ENCODE measurements at places on chromosomes 7 and 10. TPM values are rescaled to one million over a fixed set of nuclear protein-coding genes. Genes with fewer than 3 reads are reported as not detected.

DNA sequence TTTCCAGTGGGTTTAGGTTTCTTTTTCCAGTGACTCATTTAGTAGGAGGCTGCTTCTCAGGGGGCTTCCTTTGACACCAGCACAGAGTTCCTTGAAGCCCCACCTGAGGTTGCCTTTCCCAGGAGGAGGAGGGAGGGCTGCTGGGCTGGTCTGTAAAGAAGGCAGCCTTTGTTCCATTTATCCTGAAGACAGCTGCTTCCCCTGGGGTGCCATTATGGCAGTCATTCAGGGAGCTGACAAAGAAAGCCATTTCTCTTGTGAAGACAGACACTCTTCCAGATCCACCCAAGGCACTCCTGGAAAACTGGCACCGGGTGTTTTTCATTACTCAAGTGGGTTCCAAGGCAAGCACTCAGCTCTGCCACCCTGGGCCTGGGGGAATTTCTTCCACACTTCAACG, 54.0 kb downstream of the MTURN start:
- DNase-seq = no peak

GRCh38 chr10:114551636-114551972, 106.5 kb downstream of the ABLIM1 start:
- no peak for DNase-seq

GRCh38 chr10:50558371-50558770, 65.4 kb downstream of the SGMS1 start:
- DNase-seq = no peak

- no peak for DNase-seq
Measured at GRCh38 chr7:151839451-151839921, 37.4 kb downstream of the PRKAG2 start.

DNA sequence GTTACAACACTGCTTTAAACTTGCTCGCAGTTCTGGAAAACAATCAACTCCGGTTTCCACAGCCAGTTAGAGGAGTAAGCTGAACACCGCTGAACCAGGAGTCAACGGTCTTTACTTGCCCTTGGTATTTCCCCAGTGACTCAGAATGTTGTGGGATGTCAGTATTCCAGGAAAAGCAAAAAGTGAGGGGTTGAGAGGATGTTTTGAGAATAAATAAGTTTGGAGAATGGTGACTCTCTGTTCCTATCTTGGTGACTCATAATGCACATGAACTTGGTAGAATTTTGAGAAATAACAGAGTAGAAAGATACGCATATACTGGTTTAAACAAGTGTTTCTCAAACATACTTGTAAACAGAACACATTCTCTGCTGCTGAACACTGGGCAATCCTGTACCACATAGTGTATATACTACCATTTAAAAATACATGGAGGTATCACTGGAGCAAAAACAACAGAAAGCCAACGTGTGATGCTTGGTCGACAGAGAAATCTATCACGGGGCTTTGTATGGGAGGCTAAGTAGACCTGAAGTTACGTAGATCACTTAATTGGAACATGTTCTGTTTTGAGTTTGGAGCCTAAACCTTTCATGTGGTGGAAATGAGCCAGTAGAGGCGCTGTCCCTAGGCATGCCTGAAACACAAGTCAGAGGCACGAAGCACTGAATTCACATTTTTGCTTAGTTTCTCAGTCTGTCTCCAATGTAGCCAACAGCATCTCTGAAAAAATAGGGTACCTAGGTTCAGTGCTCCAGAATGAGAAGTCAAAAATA, 534.3 kb downstream of the PARD3 start:
- peak; percentile 41 for DNase-seq

GRCh38 chr7:36526863-36527548, 137.3 kb downstream of the ANLN start:
- no peak for DNase-seq

GRCh38 chr7:80858141-80858903, 60.5 kb downstream of the SEMA3C start:
- no peak for DNase-seq

DNA sequence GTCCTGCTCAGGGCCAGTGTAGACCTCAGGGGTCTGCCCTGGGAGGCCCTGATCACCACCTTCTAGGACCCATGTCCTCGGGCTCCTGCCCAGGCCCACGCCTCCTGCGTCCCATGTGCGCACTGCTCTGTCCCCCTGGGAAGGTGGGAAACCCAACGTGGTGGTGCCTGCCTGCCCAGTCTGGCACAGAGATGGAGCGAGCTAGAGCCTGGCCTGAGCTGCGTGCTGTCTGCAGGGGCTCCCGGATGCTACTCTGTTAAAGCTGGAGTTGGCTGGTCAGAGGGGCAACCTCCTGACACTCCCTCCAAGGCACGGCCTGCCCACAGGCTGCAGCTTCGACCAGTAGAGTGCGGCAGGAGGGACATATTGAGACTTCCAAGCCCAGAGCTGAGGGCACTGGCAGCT, 171.7 kb downstream of the DNAJB6 start:
- DNase-seq = no peak

DNA sequence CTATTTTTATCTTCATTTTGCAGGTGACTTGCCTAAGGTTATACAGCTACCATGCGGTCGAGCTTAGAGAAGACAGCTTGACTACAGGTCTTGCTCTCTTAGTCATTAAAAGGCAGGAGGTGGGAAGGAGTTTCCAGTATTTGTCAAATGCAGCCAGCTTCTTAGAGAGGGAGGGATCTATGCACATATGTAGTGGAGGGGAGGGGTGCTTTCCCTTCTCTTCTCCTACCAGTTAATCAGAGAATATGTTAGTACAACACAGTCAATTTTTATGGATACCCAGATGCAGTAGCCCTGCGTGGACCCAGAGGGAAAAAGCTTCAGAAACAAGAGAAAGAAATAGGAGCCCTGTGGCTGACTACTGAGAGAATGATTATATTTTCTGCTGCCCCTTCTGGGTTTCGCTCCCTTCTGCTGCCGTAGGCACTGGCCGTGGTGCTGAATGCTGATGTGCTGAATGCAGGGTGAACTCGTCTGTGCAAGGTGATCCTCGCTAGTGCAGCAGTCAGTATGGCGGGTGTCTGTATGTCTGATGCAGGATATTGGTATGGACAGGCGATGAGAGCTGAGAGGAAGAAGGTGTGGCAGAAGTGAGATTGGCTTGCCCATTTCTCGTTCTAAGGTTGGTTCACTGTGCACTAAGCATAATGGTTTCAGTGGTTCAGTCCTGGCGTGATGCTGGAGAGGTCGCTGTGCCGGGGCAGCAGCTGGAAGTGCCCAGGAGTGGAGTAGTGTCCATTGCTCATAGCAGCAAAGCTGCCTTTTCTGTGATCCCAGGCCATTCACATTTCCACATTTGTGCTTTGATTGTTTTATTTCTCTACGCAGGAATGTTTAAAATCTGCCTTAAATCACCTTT, 189.2 kb upstream of the PODXL start:
- peak; percentile 23 for DNase-seq

Gene THNSL1
- 5.9 TPM for polyA plus RNA-seq

Gene CRTAC1
- 1.1 TPM for polyA plus RNA-seq

Gene GRID1
- polyA plus RNA-seq = 7.0 TPM
